NCI-H1417 (cell line): ENCODE measurements at places on chromosomes 1 and 21.

DNA sequence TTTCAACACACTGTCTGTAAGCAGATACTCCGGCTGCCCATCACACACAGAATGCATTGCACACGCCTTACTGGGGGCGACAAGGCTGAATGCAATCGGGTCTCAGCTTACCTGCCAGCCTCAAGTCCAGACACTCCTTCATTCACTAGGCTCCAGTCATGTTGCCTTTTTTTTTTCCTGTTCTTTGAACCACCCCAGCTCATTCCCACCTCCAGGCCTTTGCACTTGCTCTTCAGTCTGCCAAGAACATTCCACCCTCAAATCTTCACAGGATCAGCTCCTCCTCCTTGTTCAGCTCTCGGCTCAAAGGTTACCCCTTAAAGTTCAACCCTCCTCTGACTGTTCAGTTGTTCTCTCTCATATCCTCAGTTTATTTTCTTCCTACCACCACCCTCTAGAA lies 181.9 kb upstream of the ESRRG start:
- DNase-seq = no peak

DNA sequence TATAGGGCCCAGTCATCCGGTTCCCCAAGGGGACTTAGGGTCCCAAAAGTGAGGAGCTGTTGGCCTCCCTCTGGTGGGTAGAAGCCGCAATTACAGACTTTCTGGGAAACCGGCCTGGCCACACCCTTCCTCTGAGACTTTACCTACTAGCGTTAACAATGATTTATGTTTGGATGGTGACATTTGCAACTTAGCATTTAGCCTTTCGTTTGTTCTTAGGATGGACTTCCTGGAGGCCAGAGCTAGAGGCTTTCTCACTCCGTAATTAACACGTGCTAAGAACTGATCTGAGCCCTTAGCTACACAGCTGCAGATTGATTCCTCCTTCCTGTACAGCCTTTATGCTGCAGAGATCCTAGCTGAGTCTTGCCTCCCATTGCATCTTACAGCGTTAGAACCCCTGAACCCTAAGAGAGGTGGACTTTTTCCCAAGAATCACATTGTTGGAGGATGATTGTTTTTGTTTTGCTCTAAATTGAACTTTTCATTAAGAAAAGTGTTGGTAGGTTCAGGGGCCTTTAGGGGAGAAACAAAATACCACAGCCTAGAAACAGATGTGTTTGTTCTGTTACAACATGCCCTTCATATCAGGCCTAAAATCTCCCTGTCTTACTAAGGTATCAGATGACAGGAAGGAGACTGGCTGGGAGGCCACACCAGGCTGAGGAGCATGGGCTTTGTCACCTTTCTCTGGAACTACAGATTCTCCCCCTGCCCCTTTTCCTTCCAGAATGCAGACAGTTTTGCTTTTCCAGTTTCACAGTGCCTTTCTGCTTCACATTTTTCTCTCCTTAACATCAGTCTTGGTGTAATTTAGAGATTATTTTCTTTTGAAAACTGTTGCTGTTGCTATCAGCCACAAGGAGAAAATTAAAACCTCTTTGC lies 1.9 kb downstream of the S100A11 start:
- DNase-seq = peak; percentile 31

GRCh38 chr1:182054698-182055326 lies 6.7 kb downstream of the ZNF648 start:
- DNase-seq = peak; percentile 49

DNA sequence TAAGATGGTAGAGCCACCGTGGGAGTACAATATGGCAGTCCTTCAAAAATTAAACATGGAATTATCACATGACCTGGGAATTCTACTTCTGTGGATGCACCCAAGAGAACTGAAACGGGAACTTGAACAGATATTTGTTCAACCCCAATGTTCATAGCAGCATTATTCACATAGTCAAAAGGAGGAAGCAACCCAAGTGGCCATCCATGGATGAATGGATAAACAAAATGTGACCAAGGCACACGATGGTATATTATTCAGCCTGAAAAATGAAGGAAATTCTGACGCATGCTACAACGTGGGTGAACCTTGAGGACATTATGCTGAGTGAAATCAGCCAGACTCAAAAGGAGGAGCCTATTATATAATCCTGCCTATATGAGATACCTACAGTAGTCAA lies 22.8 kb upstream of the LAPTM5 start:
- no peak for DNase-seq

DNA sequence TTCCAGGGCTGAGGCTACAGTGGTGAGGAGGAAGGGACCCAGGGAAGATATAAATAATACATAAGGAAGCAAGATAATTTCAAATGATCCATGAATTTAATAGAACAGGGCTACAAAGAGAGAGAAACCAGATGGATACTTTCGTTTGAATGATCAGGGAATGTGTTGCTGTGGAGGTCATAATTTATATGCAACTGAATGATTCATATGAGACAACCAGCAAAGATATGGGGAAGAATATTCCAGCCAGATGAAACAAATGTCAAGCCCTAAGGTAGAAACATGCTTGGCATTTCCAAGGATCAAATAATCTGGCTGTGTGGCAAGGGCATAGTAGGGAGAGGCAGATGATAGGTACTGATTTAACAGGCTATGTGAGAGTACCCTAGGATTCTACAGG lies 84.8 kb upstream of the ZC3H11B start:
- no peak for DNase-seq

DNA sequence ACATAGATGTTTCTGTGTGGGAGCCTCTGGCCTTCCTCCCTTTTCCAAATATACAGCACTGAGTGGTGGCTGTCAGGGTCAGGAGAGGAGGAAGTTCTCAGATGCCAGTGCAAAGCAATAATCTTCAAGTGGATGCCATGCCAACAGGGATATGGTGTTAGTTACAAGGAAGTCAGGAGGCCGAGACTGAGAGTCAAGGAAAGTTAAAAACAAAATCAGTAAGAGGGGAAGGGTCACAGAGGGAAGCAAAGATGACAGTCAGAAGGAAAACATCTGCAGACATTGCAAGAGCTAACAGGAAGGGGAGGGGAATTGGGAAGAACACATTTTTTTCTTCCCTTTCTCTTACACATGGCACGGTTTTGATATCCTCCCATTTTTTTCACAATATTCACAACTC lies 691.4 kb downstream of the ADGRL2 start:
- DNase-seq = peak; percentile 9
